ENCODE measurements at places on chromosomes 2 and 18.

DNA sequence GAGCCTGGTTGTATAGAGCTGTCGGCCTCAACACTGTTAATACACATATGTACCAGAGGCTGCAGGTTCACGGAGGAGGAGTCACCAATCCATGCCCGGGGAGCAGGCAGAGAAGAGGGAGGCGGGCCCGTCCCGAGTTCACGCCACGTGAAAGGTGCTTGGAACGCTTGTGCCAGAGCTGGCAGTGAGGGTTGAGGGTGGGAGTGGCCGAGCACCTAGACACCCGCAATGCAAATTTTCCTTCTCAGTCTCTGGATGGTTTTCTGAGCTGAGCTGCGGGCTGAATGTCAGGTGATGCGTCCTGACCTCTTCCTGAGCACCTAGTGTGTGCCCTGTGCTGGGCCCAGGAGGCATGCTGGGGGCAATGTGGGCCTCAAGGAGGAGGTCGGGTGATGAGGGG lies 52.2 kb downstream of the ODC1 start:
- no peak for DNase-seq

DNA sequence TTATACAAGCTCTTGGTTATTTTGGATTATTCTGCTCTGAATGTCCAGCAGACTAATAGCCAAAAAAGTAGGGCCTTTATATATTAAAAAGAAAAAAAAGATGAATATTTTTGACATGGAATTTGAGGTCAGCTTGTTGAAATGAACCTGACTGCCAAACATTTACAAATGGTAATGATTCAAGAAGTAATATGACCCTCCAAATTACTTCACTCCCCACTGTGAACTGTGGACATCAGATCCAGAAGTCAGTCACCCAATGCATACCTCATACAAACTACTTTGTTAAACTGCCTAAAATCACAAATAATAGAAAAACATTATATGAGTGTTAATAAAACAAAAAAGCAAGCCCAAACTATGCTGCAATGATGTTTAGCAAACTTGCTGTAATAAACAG lies 10.0 kb downstream of the EPG5 start:
- DNase-seq = no peak

GRCh38 chr2:56715683-56716082 lies 531.9 kb downstream of the CCDC85A start:
- no peak for DNase-seq

- DNase-seq = no peak
These were observed 52.7 kb upstream of the MAPK4 start for GRCh38 chr18:50507120-50507590.

DNA sequence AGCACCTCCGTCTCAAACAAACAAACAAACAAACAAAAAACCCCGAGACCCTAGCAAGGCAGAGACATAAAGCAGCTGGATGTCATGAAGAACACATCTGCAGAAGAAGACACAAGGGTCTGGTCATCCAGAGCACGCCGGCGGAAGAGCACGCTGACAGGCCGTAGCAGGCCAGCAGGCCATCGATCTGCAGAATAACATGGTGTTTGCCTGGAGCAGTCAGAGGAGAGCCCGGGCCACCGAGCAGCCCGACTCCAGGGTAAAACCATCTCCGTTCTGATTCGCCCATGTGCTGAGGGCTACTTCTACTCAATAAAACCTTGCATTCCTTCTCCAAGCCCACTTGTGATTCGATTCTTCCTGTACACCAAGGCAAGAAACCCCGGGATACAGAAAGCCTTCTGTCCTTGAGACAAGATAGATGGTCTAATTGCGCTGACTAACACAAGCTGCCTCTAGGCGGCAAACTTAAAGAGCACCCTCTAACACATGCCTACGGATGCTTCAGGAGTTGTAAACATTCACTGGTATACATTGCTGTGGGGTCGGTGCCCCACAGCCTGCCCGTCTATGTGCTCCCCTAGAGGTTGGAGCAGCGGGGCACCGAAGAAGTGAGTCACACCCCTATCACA lies 549.8 kb upstream of the NRXN1 start:
- DNase-seq = no peak

- no peak for DNase-seq
These were observed 16.0 kb upstream of the ZNF532 start for GRCh38 chr18:58848685-58849084.

GRCh38 chr2:234293973-234294372 lies 202.9 kb downstream of the ARL4C start:
- no peak for DNase-seq

GRCh38 chr18:78180741-78181140 lies 798.9 kb upstream of the SALL3 start:
- DNase-seq = no peak

- DNase-seq = no peak
These were observed 81.7 kb downstream of the SEPTIN10 start for GRCh38 chr2:109531896-109532727.

GRCh38 chr2:9802576-9802993 lies 40.7 kb upstream of the TAF1B start:
- no peak for DNase-seq

- no peak for DNase-seq
These were observed 52.3 kb downstream of the RAB10 start for GRCh38 chr2:26086155-26086637.

DNA sequence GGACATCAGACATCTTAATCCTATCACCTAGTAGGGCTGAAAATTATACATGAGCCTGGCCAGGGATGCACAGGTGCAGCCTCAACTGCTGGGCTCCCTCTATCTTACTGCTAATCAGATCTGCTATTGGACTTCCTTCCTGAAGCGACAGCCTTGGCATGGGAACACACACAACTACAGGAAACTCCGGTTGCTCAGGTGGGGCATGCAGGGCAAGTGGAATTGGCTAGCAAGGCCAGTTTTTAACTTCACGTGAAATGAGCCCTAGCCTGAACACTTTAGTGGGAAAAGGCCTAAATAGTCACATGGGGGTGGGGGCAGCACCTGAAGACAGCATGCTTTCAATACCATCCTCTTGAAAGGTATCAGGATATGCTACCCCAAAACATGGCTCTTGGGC lies 147.9 kb upstream of the NCKAP5 start:
- DNase-seq = no peak

All from esophagus squamous epithelium (tissue), 5 donors.